ENCODE measurements at places on chromosomes 5 and 9.

- DNase-seq, result no peak
Observed at GRCh38 chr5:124060413-124061067, 548.6 kb downstream of the CSNK1G3 start.

- DNase-seq, result no peak
Observed at GRCh38 chr5:540906-541538, 16.8 kb upstream of the SLC9A3 start.

GRCh38 chr9:89528540-89528939, 30.6 kb upstream of the SEMA4D start:
- DNase-seq, result no peak

- no peak for DNase-seq
Observed at GRCh38 chr5:79170661-79171060, 59.1 kb downstream of the BHMT start.

DNA sequence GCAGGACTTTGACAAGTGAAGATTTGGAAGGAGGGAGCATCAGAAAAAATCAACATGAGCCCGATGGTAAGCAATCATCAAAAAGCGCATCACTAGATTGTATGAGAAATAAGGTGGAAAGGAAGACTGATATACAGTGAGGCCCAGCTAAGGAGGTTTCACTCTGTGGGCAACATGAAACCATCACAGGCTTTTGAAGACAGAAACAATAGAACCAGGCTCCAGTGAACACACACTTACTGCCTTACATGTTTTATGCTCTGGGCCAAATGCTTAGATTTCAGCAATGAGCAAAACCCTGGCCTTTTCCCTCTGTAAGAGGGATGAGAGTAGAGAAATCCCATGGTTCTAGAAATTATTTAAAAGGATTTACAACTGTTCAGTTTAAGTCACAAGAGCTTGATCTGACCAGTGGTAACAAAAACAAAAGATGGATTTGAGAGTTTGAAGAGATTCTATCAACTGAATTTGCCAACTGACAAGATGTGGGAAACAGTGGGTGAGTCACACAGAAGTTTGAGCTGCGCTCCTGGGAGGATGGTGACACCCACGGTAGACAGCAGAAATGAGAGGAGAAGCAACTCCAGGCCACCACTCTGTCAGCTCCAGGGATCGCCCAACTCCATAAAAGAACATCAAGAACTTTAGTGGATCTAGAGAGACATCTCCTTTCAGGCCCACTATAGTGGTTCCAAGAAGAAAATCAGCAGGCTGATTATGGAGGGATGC, 261.8 kb downstream of the MCTP1 start:
- no peak for DNase-seq

DNA sequence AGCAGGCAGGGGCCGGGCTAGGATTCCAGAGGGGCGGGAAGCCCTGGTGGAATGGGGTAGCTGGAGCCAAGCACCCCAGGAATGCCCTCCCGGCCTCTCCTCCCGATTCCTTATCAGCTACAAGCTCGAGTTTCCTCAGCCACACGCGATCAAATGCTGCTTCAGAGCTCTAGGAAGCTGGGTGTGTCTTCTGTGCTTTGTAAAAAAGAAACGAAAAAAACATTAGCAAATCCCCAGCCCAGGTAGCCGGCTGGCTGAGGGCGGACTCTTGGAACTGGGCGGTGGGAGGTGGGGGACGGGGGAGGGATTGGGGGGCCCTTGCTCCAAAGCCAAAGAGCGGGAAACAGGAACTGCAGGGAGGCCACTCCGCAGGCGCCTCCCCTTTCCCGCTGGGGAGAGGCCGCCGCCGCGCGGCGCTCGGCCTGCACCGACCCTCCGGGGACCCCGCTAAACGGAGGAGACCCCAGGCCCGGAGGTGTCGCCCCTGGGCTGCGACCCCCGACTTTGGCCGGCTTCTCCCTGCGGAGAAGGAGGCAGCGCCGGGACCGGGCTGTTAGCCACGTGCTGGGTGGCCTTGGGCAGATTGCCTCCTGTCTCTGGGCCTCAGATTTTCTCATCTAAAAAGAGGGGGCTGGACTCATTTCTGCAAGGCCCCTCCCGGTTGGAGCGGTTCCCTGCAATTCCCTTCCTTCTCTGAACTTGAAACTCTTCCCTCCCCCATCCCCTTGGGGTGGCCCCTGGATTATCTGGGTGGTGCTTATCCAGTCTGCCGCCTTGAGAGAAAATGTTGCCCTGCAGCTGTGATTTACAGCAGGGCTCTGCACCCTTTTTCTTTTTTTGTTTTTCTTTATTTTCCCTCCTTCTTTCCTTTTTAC, 40.9 kb upstream of the FABP6 start:
- DNase-seq, result no peak

- no peak for DNase-seq
Observed at GRCh38 chr5:144971108-144971850, 800.6 kb downstream of the KCTD16 start.

DNA sequence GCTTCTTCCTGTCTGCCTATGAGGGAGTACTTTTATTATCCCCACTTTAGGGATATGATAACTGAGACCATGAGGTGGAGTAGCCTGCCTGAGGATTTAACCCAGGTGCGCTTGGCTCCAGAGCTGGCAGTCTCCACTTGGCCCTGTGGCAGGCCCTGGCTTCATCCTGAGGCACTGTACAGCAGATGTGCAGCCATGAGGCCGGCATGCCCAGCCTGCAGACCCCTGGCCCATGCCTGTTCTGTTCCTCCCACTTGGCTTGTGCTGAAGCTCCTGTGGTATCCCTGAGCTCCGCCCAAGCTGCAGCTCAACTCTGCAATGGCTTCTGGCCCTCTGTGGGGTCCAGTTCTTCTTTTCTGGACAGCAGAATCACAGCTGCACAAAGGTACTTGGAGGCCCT, 31.8 kb upstream of the RAPGEF1 start:
- no peak for DNase-seq

- DNase-seq, result no peak
Observed at GRCh38 chr9:130137081-130137640, 35.0 kb upstream of the NCS1 start.

DNA sequence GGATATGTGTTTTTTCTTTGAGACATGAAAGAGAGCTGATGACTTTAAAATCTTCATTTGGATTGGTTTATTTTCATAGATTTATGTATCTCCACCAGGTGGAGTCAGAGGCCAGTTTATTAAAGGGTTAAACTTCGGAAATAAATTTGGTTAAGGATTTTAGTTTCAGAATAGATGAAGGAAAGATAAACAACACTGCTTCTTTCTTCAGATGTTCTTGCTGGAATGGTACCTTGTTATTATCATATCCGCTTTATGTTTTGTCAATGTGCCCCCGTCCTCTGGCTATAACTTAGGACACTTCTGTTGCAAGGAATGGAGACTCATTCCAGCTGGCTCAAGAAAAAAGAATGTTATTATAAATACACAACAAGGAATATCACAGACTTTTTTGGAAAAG, 81.2 kb downstream of the ALDH1A1 start:
- no peak for DNase-seq

DNA sequence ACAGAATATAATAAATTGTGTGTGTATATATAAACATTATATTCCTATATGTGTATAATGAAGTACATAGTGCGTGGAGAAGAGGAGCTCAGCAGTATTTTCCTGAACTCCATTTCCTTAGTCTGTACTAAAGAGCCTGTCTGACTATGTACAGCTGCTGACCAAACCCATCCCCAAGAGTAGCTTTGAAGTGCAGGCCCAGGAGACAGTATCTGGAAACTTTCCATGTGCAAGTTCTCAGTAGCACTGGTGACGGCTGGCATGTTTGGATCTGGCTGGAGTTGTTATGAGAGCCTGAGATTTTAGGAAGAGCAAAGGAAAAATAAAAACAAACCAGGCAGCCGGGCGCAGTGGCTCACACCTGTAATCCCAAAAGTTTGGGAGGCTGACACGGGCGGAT, 244.2 kb downstream of the RFK start:
- no peak for DNase-seq

- DNase-seq, result no peak
Observed at GRCh38 chr5:140303966-140304365, 1.1 kb upstream of the PFDN1 start.

- DNase-seq, result no peak
Observed at GRCh38 chr5:172186114-172186695, 1.8 kb downstream of the STK10 start.

DNA sequence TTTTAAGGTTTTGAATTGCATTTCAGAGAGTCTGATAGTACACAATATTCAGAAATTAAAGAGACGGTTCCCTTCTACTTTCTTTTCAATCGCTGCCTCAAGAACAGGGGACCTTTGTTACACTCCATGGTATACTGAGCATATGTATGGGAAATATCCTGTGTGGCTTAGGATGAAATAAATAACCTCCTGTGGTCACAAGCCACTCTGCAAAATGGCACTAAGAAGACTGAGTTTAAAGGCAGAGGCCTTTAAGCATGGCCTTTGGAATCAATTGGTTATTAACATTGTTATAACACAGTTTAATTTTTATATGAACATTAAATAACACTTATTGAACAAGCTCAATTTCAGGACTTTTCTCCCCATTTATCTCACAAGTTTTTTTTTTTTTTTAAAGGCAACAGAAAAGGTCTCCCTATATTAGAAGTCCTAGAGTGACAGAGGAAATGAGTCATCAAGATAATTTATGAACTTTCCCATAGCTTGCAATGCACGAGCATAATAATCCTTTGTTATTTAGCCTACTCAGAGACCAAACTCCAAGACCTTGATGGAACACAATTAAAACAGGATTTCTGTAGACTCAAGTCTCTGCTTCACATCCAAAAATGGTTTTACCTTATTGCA, 341.9 kb downstream of the TMEM167A start:
- no peak for DNase-seq

DNA sequence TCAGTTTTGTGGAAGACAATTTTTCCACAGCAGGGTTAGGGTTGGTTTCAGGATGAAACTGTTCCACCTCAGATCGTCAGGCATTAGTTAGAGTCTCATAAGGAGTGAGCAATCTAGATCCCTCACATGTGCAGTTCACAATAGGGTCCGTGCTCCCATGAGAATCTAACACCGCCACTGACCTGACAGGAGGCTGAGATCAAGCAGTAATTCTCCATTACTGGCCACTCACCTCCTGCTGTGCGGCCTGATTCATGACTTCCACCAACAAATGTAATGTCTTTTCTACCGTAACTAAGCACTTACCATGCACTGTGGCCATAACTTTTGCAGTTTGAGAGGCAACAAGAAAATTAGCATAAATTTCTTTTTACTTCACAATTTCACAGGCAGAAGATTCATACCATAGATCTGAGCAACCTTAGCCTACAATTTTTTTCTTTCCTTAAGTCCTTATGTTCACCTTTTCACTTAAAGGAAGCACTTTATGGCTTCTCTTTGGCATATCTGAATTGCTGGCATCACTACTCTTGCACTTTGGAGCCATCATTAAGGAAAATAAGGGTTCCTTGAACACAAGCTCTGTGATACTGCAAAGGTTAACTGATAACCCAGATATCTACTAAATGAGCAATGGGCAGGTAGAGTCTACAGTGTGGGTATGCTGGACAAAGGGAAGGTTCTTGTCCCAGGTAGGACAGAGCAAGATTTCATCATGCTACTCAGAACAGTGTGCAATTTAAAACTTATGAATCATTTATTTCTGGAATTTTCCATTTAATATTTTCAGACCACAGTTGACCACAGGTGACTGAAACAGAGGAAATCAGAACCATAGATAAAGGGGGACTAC, 83.0 kb upstream of the IFNK start:
- DNase-seq, result no peak

DNA sequence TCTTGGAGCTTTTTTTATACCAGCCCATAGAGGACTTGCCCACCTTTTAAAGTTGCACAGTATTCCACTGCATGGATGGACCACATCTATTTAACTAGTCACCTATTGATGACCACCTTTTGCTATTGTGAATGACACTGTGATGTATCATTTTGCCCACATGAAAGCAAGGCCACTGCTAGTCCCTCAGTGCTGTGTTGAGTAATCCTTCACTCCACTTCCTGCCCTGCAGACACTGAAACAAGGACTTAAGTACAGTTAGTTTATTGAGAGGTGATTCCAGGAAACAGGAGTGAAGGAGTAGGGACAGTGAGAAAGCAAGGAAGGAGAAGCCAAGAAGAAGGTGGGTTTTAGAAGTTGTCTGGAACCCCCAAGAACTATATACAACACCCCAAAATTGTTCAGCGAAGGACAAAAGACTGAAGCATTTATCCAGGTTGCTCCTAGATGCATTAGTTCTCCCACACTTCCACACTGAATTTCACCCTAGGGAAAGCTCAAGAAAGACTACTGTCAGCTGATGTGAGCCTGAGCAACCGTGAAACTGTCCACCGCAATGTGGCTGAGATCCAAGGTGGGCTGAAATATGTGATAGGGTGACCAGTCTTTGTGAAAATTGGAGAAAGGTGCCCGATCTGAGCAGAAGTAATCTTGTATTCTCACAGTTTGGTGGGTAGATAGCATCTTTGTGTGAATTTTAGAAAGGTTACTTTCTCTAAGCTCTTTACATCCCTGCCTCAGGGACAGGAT, 45.2 kb upstream of the ANKRD31 start:
- DNase-seq, result no peak

DNA sequence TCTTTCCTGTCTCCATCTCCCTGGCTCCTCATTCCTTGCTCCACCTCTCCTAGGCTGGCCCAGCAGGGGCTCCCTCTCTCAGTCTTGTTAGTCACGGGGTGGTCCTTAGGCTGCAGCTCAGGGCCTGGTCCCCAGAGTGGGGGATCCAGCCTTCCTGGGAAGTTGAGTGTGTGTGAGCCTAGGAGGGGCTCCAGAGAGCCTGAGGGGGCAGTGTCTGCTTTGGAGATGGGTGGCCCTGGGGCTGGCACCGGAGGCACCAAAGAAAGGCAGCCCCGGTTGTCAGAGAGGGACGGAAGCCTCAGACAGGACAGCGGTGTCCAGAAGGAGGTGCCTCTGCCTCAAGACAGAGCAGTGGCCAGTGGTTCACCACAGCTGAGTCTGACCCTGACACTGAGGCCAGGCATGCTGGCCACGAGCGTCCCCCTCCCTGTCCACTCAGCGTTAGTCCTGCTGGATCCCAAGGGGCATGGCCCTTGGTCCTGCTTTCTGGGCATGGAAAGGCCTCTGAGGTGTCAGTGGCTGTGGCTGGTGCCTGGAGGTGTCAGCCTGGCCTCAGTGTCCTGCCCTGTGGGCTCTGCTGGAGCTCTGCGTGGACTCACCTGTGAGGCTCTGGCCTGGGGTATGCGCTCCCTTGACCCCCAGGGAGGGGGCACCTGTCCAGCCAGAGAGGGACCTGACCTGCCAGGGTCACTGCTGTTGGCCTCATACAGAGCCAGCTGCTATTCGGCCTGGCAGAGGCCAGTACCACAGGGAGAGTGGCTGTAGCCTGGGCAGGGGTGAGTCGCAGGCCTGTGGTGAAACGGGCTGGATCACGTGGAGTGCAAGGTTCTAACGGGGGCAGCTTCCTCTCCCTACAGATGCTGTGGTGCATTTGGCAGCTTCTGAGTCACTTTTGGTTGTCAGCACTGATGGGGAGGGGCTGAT, 130.6 kb downstream of the CACNA1B start:
- no peak for DNase-seq

GRCh38 chr5:142056816-142057696, 44.2 kb upstream of the GNPDA1 start:
- no peak for DNase-seq

DNA sequence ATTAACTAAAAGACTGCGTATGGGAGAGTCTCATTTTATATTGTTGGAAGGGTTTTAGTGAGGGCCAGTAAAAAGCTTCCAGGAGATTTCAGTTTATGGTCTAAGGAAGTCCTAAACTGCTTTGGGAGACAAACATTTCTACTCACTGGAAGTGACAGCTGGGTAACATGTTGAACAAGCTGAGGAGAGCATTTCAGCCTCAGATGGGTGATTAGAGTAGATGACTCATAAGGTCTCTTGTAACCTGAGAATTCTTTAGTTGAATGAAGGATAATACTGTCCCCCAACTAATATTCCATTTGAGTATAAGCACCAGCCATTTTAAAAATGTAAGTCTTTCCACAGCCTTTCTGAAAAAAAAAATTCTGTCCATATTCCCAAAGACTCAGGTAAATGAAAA, 218.0 kb upstream of the C9orf72 start:
- no peak for DNase-seq

- DNase-seq, result no peak
Observed at GRCh38 chr5:173743641-173744343, 127.3 kb upstream of the BOD1 start.

All from stimulated activated CD8-positive, alpha-beta memory T cell treated with anti-CD3 and anti-CD28 coated beads, Interleukin-7, amount 100 ng/mL, for 48 hours (primary cell).